ENCODE measurements at places on chromosomes 1 and 21.

DNA sequence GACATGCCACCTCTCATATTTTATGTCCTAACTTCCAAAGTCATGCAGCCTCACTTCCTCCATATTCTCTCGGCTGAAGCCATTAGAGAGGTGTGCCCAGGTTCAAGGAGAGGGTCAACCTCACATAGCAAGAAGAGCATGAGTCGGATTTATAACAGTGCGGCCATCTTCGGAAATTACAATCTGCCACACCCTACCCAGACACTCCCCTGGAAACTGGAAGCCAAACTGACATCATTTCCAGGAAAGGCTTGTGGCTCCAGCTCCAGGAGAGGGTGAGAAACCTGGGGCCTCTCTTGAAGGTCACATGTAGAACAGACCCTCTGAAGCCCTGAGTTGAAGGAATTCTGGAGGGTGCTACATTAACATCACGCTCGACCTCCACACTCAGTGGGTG is 73.5 kb downstream of the RRAGC start:
- no peak for DNase-seq

DNA sequence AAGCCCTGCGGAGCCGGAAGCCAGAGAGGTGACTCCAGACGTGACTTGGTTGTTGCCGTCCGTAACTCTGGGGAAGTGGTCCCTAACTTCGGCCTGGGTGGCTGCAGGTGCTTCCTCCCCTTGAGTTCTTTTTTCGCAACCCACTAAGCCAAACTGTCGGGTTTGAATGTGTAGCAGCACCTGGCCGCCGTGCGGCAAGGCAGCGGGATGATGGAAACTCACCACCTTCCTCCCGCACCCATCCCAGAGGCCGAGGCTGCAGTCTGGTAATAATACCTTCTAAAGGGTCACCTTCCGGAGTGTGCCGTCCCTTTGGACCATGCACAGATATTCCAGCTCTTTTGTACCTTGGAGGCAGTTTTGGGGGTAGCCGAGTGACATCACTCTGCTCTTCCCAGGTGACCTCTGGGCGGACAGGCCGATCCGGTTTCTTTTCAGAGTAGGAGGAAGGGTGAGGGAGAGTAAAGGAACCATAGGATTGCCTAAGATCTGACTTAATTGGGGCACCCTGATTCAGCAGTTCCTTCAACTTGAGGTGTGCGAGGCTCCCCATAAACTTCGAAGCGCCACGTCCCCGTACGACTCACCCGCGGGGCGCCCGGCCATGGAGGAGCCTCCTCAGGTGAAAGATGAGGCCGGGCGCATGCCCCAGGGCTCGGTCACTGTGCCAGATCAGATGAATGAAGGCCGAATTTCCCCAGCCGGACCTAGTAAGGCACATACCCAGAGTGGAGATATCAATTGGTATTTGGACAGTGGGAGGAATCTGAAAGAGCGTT is 1.0 kb downstream of the KCNK1 start:
- no peak for DNase-seq

DNA sequence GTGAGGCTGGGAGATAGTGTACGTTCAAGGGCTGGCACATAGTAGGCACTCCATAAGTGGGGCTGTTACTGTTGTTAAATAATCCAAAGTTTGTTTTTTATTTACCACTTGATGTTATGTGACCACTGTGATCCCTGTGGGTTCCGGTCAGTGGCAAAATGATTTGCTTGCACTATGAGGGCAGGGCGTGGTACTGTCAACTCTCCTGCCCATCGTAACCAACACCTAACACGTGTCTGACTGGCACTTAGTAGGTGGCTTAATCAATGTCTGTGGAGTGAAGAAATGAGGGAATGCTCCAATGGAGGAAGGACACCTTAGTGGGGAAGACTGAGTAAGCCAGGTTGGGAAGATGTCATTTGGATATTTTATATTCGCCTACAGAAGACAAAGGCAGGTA is 14.6 kb downstream of the ADORA1 start:
- DNase-seq = no peak

DNA sequence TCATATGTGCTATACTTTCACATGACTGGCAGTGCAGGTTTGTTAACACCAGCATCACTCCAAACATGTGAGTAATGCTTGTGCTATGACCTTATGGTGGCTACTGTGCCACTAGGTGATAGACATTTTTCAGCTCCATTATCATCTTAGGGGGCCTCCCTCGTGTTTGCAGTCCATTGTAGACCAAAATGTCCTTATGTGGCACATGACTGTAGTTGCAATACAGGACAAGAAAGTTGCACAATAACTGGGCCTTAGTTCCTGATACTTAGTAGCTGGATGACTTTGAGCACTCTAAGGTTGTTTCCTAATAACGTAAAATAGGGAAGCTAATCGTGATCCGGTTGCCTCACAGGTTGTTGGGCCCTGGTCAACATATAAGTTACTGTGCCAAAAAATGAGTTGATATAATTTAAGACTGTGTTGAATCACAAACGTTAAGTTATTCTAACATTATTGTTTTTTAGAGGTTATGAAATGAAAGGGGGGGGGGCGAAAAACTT is 511 bp upstream of the SNX27 start:
- no peak for DNase-seq

- no peak for DNase-seq
Observed at GRCh38 chr1:45518910-45519309, 2.8 kb downstream of the PRDX1 start.

DNA sequence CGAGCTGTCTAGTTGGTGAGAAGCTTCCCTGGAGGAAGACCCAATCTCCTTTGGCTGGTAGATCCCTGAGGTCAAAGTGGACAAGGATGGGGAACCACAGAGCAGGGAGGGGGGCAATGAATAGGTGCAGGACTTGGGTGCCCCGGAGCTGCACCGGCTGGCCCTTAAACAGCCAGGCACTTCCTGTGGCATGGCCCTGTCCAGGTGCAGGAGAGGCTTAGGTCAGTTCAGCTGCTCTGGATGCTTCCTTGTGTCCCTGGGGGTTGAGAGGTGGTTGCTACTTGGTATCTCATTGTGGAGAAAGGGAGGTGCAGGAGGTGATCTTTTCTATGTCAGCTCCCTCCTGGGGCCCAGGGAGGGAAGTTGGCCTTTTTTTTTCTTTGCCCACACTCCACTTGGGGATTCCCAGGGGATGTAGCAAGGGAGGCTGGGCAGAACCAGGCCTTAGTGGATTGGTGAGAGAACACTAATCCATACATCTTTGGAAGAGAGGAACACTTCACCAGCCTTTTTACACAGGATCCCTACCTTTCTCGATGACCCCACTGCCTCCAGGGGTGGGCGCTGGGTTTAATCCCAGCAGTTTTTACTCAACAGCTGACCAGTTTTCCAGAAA is 1.2 kb upstream of the ST3GAL3 start:
- DNase-seq = no peak

- DNase-seq = no peak
Observed at GRCh38 chr21:32492376-32492775, 79.9 kb downstream of the EVA1C start.

Measured in activated CD4-positive, alpha-beta T cell treated with anti-CD3 and anti-CD28 coated beads for 1 hour (primary cell).